Suppressor macrophage treated with lipopolysaccharide for 4 hours (primary cell): ENCODE measurements at places on chromosomes 7 and 10.

DNA sequence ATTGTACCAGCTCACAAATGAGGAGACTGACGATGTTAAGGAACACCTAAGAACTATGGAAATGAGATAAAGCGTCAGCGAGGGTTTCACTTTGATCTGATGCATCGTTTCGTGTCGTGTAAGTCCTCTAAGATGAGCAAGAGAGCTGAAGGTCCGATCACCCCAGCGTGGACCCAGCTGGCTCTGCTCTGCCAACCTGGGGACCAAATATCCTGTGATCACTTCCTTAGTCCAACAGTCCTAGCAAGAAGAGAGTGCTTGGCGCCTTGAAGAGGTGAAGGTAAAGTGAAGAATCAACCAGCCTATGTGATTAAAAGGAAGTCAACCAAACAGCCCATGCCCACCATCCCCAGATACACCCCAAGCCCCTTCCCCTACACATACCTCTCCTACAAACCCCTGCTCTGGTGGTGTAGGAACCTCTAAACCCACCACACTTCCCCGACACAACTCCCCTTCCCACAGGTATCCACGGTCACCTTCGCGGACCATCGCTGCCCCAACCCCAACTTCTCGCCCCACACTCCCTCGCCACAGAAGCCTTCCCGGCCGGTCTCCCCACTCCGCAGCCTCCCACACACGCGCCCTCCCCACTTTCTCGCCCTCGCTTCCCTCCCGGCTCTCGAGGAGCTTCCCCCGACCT, 722 bp downstream of the UPF2 start:
- DNase-seq: peak; percentile 27

DNA sequence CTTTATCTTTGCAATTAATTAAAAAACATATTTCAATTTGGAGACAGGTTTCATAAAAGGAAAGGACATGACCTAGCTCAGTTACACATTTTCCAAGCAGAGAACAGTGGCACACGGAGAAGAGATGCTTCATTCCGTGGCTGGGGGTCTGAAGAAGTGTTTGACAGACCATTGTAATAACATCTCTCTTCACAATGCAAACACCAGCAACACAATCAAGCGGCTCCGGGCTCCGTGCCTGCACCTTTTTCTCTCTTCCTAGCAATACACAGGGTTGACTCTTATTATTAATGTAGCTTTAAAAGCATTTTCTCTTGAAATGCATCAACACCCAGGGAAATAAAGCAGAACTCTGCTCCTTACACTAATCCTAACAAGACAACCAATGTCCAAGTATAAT, 261.0 kb upstream of the AOAH start:
- no peak for DNase-seq

GRCh38 chr7:8566016-8566415, 132.6 kb downstream of the NXPH1 start:
- DNase-seq: no peak

DNA sequence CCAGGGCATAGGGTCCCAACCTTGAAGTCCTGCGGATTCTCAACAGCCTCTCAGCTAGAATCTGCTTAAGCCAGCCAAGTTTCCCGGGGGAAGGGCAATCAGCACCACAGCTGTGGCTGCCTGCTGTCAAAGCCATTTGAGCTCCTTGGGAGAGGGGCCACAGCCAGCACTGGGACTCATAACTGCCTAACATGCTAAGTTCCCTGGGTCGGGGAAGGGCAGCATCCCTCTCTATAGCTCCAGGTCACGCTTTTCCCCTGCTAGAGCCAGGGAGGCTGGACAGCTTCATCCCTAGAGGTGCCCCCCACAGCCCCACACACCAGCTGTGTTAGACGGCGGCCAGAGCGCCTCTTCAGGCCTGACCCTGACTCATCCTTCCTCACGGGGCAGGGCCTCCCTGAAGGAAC, 49.6 kb upstream of the PDE1C start:
- DNase-seq: no peak

DNA sequence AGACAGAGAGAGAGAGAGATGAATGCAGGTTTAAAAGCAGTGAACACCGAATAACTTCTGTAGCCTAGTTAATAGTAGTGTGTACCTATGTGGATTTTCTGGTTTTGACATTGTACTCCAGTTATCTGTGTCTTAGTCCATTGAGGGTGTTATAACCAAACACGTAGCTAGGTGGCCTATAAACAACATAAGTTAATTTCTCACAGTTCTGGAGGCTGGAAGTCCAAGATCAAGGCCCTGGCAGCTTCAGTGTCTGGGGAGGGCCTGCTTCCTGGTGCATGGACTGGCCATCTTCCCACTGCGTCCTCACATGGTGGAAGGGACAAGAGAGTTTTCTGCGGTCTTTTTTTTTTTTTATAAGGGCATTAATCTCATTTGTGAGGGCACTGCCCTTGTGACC, 23.5 kb downstream of the AOC1 start:
- DNase-seq: no peak
